ENCODE measurements at places on chromosomes 1 and 21.
A peak's percentile ranks its signal among the peaks of the same experiment; 100 is the strongest.

DNA sequence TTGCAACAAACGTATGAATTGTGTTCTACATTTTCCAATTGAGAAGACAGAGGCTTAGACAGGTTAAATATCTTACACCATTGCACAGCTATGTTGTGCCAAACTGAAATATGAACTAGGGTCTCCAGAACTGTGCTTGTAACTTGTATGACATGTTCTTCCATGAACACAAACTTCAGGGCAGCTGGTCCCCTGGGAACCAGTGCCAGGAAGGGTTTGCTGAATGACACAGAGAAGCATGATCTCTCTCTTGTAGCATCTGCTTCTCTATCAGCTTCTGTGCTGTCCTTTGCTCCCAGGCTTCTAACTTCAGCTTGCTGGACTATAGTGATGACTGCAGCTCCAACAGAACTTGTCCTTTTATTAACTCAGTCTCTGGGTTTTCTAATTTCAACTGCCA lies 385.5 kb downstream of the SIPA1L2 start:
- no peak for DNase-seq

GRCh38 chr1:195960580-195960979 lies 647.7 kb downstream of the KCNT2 start:
- no peak for DNase-seq

- DNase-seq: peak; percentile 74
Observed at GRCh38 chr1:109248797-109249629, at the start of gene CELSR2. Gene CELSR2 (plus strand): TSS chr1:109249539. CDS start chr1:109250080, 541 bp downstream.

- DNase-seq: no peak
Observed at GRCh38 chr1:106038260-106038659, 1018.2 kb upstream of the PRMT6 start.

GRCh38 chr1:76543495-76543894 lies 323.8 kb upstream of the ST6GALNAC5 start:
- DNase-seq: no peak

- DNase-seq: no peak
Observed at GRCh38 chr1:246629030-246629429, 62.8 kb downstream of the CNST start.

GRCh38 chr1:1956101-1956500 lies 37.0 kb upstream of the TMEM52 start:
- no peak for DNase-seq

GRCh38 chr1:245155272-245156040 lies 671 bp downstream of the KIF26B start:
- peak; percentile 13 for DNase-seq

DNA sequence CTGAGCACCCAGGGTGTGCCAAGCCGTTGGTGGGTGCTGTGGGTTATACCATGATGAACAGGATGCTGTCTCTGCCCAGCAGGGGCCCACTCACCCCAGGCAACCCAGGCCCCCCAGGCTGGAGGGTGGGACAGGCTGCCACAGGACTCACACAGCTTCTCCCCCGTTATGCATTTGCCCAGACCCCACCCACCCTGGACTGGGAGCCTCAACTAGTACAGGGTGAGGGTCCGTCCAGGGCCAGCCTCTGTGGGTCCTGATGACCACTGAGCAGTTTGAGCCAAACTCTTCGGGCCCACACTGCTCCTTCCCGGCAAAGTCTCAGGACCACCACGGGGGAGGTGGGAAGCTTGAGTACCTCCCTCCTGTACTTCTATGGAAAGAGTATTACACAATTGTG lies 3.8 kb upstream of the PRELP start:
- no peak for DNase-seq

DNA sequence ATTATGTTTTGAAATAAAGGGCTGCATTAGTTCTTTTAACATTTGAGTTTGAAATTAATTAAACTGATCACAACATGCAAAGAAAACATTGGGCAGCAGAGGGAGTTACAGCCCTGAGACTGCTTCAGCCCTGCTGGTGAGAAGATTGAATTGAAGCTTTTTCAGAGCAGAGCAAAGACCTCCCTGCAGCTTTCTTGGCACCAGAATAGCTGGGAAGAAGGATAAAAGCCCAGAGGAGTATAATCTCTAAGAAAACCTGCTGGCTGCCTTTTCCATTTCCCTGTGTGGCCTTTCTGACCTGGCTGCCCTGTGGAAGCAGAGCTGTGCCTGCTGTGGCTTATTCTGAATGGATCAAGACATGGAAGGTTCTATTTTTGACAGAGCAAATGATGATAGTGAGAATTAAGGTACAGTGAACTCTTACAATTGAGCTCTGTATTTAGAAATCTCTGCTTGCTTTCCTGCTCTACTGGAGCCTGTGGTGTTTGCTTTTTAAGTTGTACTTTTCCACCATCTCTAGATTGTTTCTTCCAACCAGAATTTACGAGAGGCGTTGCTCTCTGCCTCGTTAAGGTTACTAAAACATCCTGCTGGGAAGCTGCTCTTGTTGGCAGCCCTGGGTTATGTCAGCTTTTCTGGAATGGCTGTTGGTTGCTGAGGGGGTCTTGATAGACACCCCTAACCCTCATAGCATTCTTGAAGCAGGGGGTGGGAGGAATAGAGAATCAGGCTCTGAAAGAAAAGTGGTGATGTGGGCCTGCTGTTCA lies 9.9 kb downstream of the SNRPE start:
- no peak for DNase-seq

DNA sequence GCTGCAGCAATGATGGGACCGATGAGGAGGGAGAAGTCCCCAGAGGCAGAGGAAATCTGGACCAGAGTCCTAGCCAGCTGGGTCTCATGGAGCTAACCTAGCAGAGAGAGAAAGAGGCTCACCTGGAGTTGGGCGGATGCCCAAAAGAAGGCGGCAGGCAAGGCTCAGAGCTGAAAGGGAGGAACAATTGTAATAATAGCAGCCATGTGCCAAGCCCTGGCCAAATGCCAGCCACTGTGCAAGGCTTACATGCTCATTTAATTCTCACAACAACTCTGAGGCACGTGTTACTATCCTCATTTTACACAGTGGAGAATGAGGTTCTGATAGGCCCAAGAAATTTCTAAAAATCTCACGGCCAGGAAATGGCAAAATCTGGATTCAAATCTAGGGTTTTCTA lies 50.0 kb upstream of the ZNF648 start:
- no peak for DNase-seq

DNA sequence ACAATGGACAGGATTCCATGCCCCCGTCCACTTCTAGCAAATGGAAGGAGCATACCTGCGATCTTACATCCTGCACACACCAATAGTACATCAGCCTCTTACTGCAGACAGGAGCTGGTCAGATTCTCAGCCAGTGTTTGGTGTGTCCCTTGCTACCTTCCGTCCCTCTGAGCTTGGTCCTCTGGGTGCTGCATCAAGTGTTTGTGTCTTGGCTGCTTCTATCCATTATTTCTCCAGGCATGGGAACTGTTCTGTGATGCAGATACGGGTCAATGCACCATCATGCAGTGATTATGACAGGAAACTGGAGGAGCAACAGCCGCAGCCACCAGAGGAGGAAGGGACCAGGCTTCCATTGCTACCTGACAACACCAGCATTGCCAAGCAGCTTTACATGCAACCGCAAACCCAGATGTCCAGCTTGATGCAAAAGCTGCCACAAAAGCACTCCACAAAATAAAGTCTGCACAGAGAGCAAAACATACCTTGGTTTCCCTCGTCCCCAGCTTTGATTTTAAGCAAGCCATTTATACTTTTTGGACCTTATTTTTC lies 21.9 kb upstream of the OVAAL start:
- no peak for DNase-seq

DNA sequence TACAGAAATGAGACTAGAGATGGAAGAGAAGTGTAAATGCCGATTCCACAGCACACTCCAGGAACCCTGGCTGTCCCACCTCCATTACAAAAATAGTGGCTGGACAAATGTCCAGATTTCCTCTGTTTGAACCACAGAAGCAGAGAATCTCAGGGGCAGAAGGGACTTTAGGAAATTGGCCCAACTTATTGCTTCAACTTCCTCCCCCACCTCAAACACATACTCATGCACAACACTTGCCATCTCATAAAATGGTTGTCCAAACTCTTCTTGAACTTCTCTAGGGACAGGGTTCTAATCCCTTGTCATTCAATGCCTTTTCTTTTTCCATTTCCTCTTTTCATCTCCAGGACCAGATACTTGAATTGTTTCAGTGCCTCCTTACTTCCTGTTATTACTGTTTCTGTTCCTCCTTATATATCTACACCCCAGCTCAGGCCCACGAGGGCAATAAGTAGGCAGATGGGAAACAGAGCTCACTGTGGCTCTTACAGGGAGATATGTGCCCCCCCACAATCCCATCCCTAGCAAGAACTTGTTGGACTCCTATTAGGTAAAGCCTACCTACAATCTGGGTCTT lies 8.5 kb upstream of the B4GALT3 start:
- no peak for DNase-seq

- no peak for DNase-seq
Observed at GRCh38 chr21:33993286-33994231, 78.0 kb upstream of the ATP5PO start.

DNA sequence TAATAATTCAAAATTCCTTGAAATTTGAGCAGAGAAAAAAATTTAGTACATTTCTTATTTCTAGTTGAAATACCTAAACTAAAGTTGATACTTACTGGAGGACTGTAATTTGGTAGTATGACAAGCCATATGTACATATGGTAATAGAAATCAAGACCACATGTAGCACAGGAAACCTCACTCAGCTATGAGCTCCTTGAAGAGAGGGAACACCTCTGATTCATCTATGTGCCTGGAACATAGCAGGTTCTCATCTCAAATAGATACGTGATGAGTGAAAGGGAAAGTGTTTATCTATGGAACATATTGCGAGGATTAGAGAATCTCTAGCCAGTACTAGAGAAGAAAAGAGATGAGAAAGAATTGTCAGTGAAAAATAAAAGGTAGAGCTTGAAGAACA lies 47.9 kb upstream of the GNG4 start:
- DNase-seq: peak; percentile 9

- DNase-seq: no peak
Observed at GRCh38 chr21:43814215-43815106, 25.1 kb downstream of the RRP1 start.

DNA sequence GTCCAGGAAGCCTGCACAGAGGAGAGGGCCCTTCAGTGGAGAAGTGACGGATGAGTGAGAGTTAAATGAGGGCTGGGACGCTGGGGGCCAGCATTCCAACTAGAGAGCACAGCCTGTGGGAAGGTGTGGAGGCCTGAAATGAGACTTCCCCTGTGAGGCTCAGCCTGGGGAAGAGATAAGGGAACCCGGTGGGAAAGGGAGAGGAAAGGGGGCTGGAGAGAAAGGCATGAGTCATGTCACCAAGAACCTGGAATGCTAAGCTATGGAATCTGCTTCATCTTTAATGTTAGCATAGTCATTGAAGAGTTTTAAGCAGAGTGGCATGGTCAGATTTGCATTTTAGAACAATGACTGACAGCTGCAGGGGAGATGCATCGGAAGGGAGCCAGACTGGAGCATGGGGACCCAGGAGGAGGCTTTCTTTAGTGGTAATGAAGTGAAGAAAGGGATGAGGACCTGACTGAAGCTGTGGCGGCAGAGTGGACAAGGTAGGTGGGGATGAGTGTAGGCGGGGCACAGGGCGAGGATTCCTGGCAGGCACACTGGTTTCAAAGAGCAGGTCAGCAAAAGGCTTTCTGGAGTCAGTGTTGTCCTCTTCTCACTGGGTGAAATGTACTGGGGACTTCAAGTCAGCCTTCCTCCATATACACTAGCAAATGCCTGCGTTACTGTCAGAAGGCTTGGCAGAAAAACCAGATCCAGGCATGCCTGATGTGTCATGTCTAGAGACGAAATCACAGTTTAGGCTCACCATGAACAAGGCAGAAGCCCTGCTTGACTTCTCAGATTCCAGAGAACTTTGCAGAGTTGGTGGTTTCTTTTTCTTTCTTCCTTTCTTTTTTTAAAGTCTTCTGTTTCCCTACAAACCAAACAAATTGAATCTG lies 8.0 kb downstream of the RGL1 start:
- no peak for DNase-seq

DNA sequence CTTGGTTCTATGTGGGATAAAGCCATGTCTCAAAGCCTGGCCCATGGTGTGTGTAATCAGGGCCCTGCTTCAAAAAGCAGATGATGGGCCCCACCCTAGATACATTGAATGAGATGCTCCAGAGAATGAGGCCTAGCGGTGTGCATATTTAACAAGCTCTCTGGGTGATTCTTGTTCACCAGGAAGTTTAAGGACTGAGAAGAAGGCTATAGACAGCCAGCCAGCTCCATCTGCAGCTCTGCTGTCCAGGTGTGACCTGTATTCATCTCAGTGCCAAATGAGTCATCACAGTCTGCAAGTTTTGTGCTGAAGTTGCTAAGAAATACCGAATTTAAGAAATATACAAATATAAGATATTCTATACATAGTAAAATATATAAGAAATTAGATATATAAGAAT lies 182.0 kb upstream of the RUNX1 start:
- no peak for DNase-seq

DNA sequence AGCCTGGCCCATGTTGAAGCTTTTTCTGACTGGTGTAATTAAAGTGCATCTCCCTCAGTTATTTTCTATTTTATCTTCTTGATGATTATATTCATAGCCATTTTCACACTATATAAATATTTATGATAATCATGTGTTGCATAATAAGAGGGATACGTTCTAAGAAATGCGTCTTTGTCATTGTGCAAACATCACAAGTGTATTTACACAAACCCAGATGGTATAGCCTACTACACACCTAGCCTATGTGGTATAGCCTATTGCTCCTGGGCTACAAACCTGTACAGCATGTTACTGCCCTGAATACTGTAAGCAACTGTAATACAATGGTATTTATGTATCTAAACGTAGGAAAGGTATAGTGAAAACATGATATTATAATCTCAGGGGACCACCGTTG lies 88.1 kb downstream of the BACH1 start:
- DNase-seq: no peak

DNA sequence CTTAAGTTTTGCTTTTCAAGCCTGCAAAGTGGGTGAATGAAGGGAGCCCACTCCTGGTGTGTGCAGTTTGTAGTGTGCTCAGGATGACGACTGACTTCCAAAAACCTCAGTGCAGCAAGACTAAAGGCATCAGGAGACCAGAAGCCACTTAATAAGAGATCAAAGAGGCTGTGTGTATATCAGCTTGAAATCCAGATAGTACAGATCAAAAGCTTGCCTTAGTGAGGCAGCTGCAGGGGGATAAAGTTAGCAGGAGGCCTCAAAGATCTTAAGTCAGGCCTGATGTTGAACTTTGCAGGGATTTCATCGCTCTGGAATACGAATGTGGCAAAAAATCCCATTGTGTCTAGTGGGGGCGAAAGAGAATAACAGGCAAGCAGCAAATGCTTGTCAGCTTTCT lies 99.8 kb downstream of the PATJ start:
- DNase-seq: no peak

- no peak for DNase-seq
Observed at GRCh38 chr1:69595486-69595885, 27.8 kb downstream of the LRRC7 start.

DNA sequence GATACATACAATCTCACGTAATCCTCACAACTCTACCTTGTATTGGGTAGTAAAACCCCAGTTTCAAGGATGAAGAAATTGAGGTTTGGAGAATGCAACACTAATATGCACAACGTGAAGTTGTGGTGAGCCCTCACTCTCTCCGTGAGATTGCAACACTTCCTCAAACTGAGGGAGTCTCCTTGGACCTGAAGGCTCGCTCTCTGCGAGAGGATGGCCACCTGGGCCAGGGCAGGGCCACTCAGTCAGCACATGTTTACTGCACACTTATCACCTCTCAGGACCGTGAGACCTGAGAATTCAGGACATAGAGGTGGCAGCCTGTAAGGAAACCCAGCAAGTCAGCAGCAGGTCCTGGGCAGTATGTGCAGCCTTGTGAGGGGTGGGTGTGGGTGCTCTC lies 8.7 kb downstream of the SH3BP5L start:
- no peak for DNase-seq
